ENCODE measurements at places on chromosomes 13 and 19.

- DNase-seq = no peak
Measured at GRCh38 chr13:112828082-112828699, 138.4 kb downstream of the ATP11A start.

GRCh38 chr13:26411206-26411605 is 146.3 kb upstream of the WASF3 start:
- no peak for DNase-seq

GRCh38 chr19:13234518-13234917 is 84.3 kb downstream of the IER2 start:
- DNase-seq = peak; percentile 21

GRCh38 chr13:113964251-113964995 is 9.5 kb downstream of the C13orf46 start:
- DNase-seq = no peak

GRCh38 chr13:75481176-75482069 is 546 bp downstream of the TBC1D4 start:
- no peak for DNase-seq

- DNase-seq = no peak
Measured at GRCh38 chr13:23380534-23380933, 53.0 kb downstream of the SACS start.

GRCh38 chr13:47457626-47458025 is 543.4 kb downstream of the SUCLA2 start:
- no peak for DNase-seq

DNA sequence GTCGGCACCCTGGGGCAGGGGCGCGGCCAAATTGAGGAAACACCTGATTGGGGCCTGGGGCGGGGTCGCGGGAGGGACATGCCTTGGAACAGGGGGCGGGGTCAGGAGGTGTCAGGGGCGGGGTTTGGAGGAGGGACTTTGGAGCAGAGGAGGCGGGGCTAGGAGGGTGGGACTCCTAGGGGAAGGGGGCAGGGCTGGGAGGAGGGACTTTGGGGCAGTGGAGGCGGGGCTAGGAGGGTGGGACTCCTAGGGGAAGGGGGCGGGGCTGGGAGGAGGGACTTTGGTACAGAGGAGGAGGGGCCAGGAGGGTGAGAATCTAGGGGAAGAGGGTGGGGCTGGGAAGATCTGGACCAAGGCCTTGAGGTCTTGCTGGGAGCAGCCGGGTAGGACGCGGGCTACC is 21.9 kb downstream of the GRIN2D start:
- peak; percentile 48 for DNase-seq

DNA sequence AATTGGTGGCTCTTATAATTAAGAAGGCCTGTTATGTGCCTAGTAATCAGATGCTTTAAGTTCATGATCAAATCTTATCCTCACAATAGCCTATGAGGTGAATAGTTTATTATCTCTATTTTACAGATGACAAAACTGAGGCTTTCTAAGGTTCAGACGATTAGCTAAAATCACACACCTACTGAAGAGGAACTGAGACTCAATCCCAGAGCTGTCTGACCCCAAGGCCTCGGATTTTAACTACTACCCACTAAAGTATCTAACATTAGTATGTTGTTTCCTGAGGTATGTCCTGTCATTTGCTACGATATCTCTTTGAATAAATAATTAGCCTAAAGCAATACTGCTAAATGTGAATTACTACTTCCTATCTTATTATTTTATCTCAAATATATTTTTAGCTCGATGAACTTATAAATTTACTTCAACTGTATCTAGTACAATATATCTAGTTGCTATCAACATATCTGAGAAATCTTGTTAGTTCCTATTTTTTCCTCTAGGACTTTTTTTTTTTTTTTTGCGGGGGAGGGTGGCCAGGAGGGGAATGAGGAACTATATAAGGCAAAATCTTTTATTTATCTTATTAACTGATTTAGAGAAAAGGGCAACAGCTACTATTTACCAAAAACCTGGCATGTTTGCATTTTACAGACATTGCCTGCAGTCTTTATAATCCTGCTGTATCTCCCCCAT is 118.5 kb downstream of the ABCC4 start:
- DNase-seq = no peak

GRCh38 chr13:108083056-108083455 is 132.3 kb downstream of the LIG4 start:
- DNase-seq = no peak

GRCh38 chr13:107241381-107241780 is 673.4 kb upstream of the ARGLU1 start:
- no peak for DNase-seq

DNA sequence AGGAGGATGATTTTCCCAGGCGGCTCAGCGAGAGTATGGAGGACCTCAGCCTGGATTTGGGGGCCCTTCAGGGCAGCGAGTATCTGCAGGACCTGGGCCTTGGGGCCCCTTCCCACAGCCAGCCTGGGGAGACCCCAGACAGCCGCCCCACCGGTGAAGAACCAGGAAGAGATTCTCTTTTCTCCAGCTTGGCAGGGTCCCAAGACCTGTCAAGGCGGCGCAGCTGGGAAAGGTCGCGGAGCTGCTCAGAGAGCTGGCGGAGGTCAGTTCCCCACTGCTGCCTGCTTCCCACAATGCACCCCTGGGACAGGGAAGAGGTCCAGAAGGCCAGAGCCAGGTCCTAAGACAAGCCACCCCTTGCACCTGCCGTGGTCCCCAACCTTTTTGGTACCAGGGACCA is 24.1 kb downstream of the ARHGEF18 start:
- no peak for DNase-seq

GRCh38 chr19:11105014-11105636 is 15.9 kb downstream of the LDLR start:
- DNase-seq = no peak

DNA sequence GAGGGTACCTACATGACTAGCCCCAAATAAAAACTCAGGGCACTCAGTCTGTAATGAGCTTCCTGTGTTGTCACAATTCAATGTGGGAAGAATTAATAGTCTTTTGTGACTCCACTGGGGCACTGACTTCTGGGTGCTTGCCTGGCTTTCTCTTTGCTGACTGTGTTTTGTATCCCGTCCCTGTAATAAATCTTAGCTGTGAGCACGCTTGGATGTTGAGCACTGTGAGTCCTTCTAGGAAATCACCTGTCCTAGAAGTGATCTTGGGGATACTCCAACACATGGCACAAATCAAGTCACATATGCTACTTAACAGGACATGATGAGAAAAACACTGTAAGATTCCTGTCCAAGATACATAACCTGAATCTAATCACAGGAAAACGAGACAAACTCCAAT is 83.0 kb downstream of the USP12 start:
- DNase-seq = no peak

- no peak for DNase-seq
Measured at GRCh38 chr19:8498295-8498694, 4.1 kb downstream of the PRAM1 start.

- DNase-seq = no peak
Measured at GRCh38 chr19:6062274-6062673, 48.0 kb downstream of the RFX2 start.

- peak; percentile 65 for DNase-seq
Measured at GRCh38 chr13:106535552-106536243, at the start of gene EFNB2. EFNB2 (minus strand) TSS chr13:106535662; CDS start chr13:106534964, 698 bp downstream.

- DNase-seq = no peak
Measured at GRCh38 chr19:41910240-41910991, 17.8 kb downstream of the ERFL start.

GRCh38 chr13:78465250-78465649 is 138.1 kb downstream of the POU4F1 start:
- DNase-seq = no peak

- no peak for DNase-seq
Measured at GRCh38 chr13:30339738-30340330, 32.5 kb upstream of the KATNAL1 start.

DNA sequence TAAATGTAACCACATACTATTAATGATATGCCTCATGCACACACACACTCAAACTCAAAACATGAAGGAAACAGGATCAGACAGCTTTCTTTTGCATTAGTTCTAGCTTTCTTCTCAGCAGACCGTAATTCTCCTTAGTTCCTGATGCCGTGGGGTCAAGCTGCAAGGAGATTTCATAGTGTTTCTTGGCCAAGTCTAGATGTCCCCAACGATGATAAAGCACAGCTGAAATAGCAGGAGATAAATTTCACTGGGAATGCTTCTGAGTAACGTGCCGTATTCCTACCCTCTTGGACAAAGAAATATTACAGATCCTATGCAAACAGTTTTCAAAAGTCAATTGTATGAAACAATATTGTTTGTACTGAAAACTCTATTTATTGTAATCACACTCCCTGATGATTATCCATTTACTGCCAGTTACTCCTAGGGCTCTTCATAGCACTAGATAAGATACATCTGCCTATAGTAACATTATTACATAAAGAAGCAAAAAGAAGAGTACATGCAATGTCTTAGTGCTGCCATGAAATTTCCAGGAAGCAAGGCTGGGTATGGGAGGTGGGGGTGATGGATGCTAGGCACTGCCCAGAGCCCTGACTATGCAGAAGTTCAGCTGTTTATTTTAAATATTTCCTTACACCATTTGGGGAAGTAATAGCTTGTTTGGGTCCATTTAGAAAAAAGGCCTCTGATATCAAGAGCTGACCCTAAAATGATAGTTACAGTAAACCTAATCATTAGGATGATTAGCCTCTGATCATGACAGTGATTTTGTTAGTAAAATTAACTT is 16.5 kb upstream of the GGACT start:
- DNase-seq = no peak

DNA sequence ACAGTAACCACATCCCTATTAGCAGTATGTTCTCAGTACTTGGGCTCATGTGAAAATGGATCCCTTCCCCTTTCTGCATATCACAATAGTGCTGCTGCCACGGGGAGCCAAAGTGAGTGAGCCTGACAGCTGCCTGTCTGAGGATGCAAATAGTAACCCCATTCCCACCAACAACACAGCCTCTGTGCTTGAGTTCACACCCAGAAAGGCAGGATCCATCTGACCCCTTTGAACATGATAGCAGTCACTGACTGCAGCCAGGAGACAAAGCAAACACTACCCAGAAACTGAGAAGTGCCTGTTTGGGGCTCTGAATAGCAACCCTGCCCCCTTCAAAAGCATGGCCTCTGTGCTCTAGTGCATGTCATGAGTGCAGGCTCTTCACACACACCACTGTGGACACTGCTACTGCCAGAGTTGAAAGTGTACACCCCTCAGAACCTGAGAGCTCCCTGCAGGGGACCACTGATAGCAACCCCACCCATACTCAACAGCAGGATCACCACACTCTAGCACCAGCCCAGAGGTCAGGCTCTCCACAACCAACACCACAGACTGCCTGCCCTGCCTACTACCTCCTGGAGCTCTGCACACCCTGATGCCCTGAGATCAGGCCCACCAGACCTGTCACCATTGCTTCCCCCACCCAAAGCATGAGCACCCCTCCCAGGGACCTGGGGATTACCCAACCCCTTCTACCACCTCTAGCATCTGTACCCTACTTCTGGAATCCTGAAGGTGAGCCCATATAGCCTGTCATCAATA is 1563.5 kb upstream of the PRR20A start:
- no peak for DNase-seq

- DNase-seq = no peak
Measured at GRCh38 chr19:21314676-21315075, 14.5 kb downstream of the ZNF708 start.

- DNase-seq = no peak
Measured at GRCh38 chr13:67277581-67277980, 47.4 kb upstream of the PCDH9 start.

- DNase-seq = no peak
Measured at GRCh38 chr13:28333204-28333881, 161.6 kb downstream of the FLT1 start.

GRCh38 chr13:68369739-68370138 is 1139.6 kb upstream of the PCDH9 start:
- no peak for DNase-seq

DNA sequence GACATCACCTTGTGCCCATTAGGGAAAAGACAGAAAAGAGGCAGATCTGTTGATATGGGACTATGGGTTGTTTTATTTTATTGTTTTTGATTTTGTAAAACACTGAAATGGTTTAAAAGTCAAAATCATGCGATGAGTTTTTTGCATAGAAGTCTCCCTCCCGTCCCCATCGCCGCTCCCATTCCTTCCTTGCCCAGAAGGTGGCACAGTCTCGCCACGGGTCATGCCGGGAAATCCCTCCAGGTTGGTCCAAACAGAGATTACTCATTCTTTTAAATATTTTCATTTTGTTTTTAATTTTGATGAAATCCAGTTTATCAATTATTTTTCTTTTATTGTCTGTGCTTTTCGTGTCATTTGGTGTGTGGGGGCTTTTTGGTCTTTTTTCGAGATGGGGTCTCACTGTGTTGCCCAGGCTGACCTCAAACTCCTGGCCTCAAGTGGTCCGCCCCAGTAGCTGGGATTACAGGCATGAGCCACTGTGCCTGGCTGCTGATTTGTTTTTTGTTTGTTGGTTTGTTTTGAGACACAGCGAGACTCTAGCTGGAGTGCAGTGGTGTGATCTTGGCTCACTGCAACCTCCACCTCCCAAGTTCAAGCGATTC is 9.2 kb downstream of the PGPEP1 start:
- no peak for DNase-seq

GRCh38 chr13:112956571-112957294 is 12.3 kb upstream of the MCF2L start:
- no peak for DNase-seq

DNA sequence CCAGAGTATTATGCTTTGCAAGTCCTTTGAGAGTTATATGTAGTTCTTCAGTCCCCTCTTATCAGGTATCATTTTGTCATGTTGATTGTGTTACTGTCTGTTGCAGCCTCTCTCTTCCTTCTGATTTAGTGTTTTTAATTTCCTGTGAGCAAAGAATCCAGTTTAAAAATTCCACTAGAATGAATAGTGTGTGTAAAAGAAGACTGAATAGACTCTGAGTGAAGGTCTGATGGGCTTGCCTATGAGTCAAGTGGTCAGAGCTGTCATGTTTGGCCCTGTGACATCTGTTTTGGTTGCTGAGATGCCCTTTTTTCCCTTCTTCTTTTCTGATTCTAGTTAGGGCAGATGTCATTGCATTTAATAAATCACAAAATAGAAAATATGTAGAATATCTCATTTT is 23.3 kb upstream of the KCTD4 start:
- DNase-seq = no peak

DNA sequence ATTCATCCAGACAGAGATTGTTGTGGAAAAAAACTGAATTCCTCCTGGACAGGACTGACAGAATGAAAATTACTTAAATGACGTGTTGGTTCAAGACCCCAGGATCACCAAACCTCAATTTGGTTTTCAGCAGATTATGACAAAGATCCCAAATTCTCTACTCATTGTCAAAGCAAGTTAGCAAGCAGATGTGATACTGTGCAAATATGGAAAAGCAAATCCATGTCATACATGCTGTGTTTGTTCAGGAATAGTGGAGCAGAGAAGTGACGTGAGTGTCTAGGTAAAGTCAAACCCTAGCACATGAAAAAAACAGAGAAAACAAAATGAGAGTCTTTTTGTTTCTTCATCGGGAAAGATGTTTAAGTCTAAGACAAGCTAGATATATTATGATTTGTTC is 169.2 kb upstream of the NBEA start:
- DNase-seq = no peak

GRCh38 chr13:43390619-43391018 is 367.2 kb downstream of the DNAJC15 start:
- no peak for DNase-seq
